ENCODE measurements at places on chromosomes 7 and 10.

- DNase-seq, result peak; percentile 75
Observed at GRCh38 chr10:33333260-33334101, 986 bp downstream of the NRP1 start.

DNA sequence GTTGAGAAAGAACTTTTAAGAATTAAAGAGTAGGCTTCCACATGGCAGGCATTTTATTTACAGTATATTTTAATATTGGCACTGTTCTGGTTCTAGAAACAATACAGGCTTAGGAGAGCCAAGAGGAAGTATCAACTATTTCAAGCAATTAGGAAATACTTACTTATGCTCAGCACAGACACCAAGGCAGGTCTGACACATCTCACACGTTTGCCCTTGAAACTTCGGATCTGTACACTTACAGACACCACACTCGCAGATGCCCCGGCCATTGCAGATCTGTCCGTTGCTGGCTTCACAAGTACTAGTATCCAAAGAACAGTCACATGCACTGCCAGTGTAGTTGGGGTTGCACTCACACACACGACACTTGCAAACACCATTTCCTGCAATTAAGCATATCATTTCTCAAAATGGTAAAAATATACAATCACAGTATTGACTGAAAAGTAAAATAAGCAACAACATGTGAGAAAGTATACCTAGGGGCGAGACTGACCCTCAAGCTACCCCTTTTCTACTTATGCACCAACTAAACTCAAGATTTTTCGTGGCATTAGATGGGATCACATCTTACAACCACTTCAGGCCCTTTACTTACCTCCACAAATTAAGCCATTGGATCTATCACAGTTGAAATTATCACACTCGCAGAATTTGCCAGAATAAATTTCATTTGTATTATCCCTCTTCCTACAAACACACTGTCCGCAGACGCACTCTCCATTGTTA is 46.6 kb downstream of the ITGB1 start:
- no peak for DNase-seq

DNA sequence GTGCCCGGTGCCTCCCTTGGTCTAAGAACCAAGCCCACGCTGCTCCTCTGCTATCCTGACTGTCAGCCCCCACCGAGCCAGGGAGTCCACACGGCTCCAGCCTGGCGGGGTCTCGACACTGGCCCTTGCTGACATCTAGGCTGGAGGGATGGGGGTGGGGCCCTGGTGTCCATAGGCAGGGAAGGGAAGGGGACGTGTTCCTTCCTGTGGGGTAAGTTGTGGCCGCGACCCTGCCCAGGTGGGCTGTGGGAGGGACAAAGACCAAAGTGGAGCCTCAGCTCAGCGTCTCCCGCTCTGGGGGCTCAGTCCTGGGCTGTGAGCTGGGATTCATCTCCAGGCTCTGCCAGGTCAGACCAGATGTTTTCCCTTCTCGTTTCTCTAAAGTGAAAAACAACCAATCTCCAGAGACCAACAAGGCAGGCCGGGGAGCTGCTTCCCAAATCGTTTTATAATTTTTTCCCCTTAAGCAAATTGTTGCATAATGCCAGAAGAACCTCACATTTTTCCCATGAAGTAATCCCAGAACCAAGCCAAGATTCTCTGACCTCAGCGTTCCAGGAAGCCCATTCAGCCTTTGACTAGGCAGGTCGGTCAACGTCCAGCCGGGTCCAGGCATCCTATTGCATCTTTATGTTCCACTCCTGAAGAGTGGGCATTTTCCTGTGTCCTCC is 101.2 kb downstream of the RGS10 start:
- DNase-seq, result no peak

GRCh38 chr7:144384555-144385245 is 18.8 kb downstream of the NOBOX start:
- no peak for DNase-seq

DNA sequence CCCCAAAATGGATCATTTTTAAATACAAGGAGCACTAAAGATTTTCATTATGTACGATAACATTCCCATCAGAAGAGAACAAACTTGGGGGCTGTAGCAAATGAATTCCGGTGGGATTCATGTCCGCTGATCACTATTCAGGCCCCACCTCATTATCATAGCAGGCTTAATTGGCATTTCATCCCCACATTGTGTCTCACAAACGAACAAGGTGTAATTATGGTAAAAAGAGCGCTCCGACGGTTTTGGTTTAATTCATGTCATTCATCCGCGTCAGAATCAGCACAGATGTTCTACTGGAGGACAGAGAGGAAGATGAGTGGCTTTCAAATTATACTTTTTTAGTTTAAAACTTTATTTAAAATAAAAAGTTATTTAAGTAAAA is 124.7 kb downstream of the MAD1L1 start:
- no peak for DNase-seq

DNA sequence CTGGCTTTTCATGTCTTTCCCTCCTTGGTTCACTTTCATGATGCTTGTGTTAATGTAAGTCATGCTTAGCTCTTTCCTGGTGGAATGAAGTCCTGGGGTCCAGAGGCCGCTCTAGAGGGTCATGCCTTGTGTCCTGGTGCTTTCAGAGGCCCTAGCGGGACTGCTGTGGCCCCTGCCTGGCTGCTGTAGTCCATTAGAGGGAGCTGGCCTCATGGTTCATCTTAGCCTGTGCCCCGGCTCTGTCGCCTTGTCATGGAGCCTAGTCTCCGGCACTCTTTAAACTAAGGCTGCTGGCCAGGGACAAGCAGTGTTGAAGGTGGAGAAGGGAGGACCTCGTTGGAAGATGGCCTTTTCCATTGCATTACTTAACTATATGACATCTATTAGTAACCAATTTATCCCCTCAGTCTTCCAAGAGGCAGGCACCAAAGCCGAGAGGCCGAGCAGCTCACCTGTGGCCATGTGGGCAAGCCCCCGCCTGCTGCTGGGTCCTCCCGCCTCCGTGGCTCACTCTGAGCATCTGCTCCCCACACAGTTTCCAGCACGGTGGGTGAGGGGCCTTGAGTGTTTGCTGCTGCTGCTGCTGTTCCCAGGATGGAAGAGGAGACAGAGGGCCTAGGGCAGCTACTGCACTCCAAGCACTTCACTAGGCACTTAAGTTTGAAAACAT is 5.0 kb upstream of the NDUFB2 start:
- no peak for DNase-seq

DNA sequence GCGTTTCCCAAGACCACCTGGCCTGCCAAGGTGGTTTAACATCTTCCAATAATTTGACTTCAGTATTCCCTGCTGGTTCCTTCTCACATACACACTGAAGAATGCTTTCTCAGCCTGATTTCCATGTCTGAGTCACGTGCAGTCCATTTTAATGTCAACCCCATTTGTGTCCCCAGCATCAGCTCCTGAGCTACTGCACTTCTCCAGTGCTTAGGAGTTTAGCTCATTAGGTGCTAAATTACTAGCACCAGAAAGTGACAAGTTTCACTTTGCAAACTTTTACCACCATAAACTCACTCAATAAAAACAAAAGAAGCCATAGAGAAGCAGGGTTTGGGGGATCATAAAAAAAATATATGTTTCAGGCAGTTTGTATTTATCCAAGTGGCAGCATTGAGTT is 279.3 kb upstream of the SORCS1 start:
- no peak for DNase-seq

GRCh38 chr10:129760416-129760815 is 203.7 kb downstream of the EBF3 start:
- no peak for DNase-seq

DNA sequence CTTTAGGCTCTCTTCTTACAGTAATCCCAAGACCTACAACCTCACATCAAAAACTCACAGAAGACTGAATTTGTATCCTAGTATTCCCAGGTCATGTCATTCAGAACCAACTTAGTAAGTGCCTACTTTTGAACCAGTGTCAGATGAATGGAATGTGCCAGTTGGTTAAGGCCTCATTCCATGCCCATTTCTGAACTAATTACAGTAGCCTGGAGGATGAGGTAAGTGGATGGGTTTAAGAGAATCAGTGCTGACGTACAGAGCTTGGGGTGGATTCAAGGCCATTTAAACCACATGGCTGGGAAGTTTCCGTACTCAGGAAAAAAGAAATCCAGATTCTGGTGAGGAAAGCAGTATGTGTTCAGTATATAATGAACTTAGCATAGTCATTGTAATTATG is 21.9 kb upstream of the FOXP2 start:
- no peak for DNase-seq

DNA sequence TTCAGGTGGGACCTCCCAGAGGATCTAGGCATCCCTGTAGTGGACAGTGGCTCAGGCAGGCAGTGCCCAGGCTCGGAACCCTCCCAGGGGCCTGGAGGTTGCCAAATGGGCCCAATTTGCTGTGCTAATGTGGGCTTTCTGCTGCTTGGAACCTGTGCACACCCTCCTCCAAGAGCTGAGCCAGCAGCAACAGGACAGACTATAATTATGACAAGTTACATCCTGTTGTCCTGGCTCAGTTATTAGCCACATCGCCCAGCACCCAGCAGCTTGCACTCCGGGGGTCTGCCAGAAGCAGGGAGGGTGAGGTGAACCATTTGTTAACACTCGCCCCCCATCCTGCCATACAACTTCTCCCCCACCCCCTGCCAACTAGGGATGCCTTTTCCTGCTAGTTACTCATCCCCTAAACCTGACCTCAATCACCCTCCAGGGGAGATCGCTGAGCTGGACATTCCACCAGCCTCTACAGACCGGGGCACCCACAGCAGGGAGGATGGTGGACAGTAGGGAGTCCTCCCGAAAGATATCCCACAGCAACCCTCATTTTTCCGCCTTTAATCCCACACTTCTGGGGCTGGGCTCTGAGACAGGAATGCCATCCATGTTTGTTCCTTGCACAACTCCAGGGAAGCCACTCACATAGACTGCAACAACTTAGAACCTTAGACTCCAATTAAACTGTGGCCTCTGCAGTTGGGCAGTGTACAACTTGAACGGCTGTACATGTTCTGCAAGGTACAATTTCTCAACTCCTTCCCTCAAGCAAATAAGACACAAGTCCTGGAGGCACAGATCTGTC is 7.9 kb upstream of the MYL10 start:
- no peak for DNase-seq

GRCh38 chr7:22952306-22953015 is 61.5 kb downstream of the HYCC1 start:
- DNase-seq, result no peak

Data from DND-41 (cell line).